Skeletal muscle cell (primary cell): ENCODE measurements at places on chromosomes 2 and 18.

- DNase-seq = no peak
These were observed 73.0 kb downstream of the ATP8B1 start for GRCh38 chr18:57730146-57730545.

GRCh38 chr2:9765611-9766531 lies 77.4 kb upstream of the TAF1B start:
- DNase-seq = no peak

DNA sequence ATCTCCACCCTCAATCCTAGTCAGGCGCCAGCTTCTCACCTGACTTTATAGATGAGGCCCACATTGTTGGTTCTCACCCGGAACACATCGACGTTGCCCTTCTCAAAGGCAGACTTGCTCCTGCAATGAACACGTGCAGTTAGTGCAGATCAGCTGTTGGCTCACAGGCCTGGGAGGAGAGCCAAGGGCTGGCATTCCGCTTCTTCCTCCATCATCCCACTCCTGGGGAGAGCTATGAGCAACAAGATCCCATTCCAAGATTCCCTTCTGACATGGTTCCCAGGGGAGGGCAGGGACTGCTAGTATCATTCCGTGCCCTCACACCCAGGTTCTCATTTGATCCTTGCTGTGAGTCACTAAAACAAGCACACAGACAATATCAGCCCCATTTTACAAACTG lies 15.1 kb downstream of the LOXHD1 start:
- DNase-seq = no peak

DNA sequence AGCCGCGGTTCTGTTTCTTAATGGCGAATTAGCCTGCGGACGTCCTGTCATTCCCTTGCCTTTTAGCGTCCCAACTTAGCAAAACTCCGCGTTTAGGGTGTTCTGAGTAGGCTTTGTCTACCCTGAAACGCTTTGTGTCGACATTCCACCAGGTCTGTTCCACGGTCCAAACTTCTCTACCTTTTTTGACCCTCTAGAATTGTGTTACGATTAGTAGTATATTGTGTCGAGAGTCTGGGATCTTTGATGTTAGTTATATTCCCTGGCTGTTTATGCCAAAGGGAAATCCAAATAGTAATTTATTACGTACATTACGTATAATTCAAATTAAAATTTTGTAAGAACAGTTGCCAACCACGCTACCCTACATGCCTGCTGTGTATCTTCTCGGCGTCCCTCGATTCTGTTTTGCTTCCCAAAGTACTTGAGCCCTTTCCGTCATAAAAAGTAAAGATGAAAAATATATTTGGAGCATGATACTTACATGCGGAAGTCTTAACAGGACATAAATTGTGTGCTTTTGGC lies 495 bp upstream of the TTC32 start:
- no peak for DNase-seq

- DNase-seq = no peak
These were observed 5.6 kb downstream of the TANK start for GRCh38 chr2:161165811-161166210.

DNA sequence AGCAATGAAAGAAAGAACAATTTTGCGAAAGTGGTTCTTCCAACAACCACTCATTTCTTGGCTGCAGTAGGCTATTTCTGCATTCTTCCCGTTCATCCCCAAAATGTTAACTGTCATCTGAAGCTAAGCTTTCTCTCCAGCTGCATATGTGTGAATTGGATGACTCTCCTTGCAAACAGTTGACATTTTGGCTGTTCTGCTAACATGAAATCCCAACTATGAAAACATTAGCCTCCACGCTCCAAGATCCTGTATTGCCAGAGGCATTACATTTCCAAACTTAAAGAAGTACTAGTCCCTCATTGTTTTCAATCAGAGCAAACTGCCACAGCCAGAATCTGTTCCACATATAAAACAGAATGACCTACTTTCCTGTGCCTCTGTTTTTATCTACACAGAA lies 88.5 kb downstream of the TGIF1 start:
- DNase-seq = no peak

DNA sequence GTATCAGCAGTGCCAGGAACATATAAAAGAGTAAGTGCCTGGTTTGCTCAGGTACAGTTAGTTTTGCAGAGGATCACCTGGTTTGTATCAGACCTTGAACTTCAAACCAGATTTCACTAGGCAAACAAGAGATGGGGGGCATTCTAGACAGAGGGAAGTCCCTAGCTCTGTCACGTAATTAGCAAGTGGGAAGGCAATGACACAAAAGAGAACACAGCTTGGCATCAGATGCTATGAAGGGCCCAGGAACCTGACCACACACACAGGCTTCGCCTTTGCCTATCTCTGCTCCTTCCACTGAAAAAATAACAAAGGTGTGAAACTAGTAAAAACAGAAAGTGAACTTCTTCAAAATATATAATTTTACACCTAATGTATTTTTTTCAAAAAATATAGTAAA lies 62.6 kb downstream of the CERKL start:
- no peak for DNase-seq

GRCh38 chr18:54388203-54389142 lies 30.8 kb downstream of the C18orf54 start:
- peak; percentile 49 for DNase-seq

GRCh38 chr2:237819231-237819630 lies 20.7 kb downstream of the RBM44 start:
- DNase-seq = no peak

GRCh38 chr2:8300216-8300615 lies 381.6 kb upstream of the ID2 start:
- DNase-seq = no peak

GRCh38 chr18:47260120-47260923 lies 8.9 kb upstream of the SKOR2 start:
- DNase-seq = no peak

GRCh38 chr2:231395188-231396057 lies at the start of gene B3GNT7:
Gene B3GNT7 (plus strand): TSS chr2:231395710. CDS start chr2:231395804, 94 bp downstream.
- no peak for DNase-seq
